ENCODE measurements at places on chromosomes 2 and 18.

- DNase-seq = no peak
Measured at GRCh38 chr18:77058290-77058835, 74.2 kb downstream of the MBP start.

DNA sequence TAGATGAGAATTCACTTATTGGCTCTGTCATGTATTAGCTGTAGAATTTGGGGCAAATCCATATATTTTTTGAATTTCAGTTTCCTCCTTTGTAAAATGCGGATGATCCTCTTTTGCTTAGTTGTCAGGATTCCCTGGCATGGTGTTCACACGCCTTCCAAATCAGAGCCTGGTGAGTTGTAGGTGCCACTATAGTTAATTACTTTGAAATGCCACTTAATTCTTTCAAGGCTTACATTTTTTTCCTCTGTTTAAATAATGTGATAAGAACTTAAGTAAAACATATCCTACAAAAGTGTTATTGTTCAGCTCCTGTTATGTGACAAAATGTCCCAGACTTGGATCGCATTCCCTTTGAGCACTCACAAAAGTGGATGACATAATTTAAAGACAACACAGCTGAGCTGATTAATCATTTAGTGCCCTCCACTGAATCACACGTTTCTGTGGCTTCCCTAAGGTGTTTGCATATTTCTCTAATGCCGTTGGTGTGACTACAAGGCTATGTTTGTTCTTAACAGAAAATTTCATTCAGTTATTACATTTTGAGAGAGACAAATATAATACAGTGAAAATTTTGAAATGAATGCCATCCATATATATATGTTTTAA, 471.2 kb upstream of the CHST9 start:
- DNase-seq = no peak

DNA sequence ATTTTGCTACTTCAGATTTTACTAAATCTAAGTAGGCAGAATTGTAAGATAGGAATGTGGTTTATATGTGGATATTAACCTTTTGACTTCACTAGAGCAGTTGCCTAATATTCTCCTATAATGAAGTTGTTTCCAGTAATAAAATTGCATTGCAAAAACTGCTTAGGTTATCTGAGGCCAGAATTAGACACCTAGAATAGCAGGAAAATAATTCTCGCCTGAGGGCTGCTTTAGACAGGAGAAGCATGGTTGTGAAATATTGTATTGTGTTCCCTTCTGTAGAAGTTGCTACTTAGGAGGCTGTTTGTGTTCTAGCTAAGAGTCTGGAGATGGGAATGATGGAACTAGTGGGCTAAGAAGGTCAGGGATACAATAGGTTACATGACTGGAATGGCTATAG, 146.3 kb downstream of the PLCL1 start:
- no peak for DNase-seq

GRCh38 chr2:124149571-124149970, 124.5 kb downstream of the CNTNAP5 start:
- no peak for DNase-seq

- no peak for DNase-seq
Measured at GRCh38 chr2:200469708-200470211, 40.1 kb downstream of the KCTD18 start.

GRCh38 chr2:23384551-23385343, at the start of gene KLHL29:
TSS of gene KLHL29 (plus strand) at chr2:23385179. CDS start at chr2:23562197, 177,018 bp downstream.
- peak; percentile 19 for DNase-seq

DNA sequence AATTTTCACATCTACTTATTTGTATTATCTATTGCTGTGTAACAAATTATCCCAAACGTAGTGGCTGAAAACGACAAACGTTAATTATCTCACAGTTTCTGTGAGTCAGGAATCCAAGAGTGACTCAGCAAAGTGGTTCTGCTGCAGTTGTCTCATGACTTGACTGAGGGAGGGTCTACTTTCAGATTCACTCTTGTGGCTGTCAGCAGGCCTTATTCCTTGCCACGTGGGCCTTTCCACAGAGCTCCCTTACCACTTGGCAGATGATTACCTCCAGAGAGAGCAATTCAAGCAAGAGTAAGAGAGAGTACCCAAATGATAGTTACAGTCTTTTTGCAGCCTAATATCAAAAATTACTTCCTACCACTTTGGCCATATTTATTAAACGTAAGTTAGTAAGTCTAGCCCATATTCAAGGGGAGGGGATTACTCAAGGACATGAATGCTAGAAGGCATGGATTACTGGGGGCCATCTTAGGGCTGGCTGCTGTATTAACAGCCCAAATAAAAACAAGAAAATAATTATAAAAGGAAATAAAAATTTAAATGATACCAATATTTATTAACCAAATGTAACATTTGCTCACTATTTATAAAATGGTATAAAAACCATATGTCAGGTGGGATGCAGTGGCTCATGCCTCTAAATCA, 48.7 kb upstream of the NBEAL1 start:
- peak; percentile 55 for DNase-seq

- no peak for DNase-seq
Measured at GRCh38 chr2:177543007-177543760, 150.6 kb downstream of the AGPS start.

GRCh38 chr18:70384181-70384790, 95.4 kb downstream of the SOCS6 start:
- no peak for DNase-seq

DNA sequence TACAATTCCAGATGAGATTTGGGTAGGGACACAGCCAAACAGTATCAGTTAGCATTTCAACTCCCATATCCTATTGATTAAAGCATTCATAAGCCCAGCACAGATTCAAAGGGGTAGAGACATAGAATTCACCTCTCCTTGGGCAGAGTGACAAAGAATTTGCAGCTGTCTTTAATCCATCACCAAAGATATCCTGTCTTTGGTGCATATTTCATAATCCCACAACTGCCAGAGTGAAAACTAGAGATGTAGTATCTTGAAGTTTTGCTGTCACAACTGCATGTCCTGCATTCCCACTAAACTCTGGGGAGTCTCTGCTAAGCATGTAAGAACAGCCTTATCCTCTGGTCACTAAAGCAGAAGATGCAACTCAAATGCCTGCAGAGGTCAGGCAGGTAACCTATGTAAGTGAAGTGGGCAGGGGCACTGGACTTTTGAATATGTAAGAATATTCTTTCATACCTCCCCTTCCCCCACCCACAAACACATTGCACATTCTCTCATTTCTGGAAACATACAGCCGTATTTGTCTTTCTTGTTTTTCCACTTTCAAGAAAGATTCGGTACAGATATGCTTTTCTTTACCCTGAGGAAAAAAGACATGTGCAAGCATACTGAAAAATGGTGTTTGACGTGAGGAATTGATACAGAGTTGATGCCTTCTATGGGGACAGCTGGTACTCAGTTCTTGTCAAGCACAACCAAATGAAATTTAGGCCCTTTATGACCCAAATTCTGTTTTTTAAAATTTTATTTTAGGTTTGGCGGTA, 283.1 kb downstream of the SP3 start:
- DNase-seq = no peak

DNA sequence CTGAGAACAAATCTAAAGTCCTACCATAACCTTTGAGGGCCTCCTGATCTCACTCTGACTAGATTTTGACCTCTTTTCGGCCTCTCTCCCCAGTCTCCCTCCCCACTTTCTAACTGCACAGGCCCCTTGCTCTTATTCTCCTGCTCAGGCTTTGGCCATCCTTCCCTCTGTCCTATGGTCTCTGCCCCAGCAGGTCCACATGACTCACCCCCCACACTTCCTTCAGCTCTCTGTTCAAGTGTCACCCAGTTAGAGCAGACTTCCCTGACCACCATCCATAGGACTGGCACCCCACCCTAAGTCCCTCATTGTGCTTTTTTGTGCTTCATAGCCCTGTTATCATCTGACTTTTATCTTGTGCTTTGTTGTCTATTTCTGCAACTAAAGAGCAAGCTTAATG, 41.2 kb upstream of the NT5C1B start:
- no peak for DNase-seq

DNA sequence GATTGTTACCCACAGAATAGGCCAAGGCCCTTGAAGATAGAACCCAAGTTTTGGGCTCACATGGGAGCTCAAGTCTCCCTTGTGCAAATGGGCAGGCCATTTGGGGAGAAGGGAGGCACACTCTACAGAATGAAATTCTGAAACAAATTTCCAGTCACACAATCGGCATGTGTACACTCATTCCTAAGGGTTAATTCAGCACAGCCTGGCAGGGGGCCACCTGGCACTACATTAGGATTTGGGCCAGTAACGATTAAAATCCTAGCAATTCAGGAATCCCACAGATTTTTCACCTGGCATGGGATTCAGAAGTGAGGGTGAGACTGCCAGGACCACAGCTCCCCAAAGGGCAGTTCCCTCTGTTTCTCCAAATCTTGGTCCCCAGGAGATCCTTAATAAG, 46.4 kb downstream of the BMP10 start:
- DNase-seq = no peak

- DNase-seq = no peak
Measured at GRCh38 chr2:225740086-225740485, 340.6 kb downstream of the NYAP2 start.

DNA sequence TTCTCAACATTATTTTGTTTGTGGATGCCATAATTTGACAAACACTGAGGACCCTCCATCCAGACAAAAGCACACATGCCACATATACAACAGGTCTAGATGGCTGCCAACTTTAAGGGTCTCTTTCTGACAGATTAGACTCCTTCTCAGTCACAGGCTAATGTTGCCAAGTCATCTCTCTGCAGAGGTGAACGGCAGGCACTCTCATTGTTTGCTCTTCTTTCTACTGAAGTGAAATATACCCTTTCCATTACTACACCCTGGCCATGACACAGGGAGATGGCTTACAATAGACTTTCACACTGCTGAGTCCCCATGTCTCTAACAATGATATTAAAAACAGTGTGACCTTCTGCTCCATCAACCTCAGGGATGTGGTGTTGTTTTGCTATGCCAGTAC, 47.5 kb upstream of the ZNF397 start:
- DNase-seq = no peak

GRCh38 chr2:166651991-166652390, 157.9 kb upstream of the SCN7A start:
- no peak for DNase-seq

- DNase-seq = no peak
Measured at GRCh38 chr2:158970241-158970751, 1.9 kb downstream of the TANC1 start.

DNA sequence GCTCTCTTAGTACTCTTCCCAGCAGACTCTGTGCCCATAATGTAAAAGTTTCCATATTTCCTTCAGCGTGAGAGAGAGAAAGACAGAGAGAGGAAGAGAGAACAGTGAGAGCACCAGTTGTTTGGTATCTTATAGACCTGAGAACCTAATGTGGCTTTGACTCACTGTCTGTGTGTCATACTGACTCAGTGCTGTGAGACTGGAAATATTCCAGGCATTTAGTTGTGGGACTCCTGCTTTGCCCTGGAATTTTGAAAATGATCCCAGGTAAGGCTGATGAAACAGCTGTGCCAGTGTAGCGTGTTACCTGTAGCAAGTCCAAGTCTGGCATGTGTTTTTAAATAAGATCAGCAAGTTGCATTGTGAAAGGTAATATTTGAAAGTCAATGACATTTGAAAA, 87.9 kb upstream of the KCNH7 start:
- no peak for DNase-seq

GRCh38 chr2:230676546-230676945, 36.1 kb upstream of the CAB39 start:
- no peak for DNase-seq

DNA sequence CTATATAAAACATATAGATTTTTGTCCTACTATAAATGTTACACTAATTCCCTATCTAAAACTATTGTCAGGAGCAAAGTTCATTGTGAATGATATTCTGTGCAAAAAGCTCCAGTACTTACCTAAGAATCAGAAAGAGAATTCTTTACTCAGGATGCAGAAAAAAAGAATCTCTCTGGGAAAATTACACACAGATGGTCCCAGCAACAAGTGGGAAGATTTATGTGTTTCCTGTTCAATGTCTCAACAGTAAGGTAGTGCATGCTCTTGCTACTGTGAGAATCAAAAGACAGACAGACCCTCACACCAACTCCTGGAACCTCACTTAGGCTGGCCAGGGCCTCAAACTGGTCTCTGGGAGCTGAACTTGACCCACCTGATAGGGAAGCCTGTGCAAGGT, 11.2 kb upstream of the NAPG start:
- DNase-seq = no peak

- no peak for DNase-seq
Measured at GRCh38 chr2:30688956-30689401, 118.3 kb downstream of the CAPN13 start.

Data from hematopoietic multipotent progenitor cell treated with erythropoietin and hydrocortisone succinate and interleukin-3 and kit ligand, for 17 days (in vitro differentiated cells).